ENCODE measurements at places on chromosomes 7 and 10.

- DNase-seq = peak; percentile 72
Observed at GRCh38 chr10:122163174-122164022, 107.7 kb upstream of the BTBD16 start.

DNA sequence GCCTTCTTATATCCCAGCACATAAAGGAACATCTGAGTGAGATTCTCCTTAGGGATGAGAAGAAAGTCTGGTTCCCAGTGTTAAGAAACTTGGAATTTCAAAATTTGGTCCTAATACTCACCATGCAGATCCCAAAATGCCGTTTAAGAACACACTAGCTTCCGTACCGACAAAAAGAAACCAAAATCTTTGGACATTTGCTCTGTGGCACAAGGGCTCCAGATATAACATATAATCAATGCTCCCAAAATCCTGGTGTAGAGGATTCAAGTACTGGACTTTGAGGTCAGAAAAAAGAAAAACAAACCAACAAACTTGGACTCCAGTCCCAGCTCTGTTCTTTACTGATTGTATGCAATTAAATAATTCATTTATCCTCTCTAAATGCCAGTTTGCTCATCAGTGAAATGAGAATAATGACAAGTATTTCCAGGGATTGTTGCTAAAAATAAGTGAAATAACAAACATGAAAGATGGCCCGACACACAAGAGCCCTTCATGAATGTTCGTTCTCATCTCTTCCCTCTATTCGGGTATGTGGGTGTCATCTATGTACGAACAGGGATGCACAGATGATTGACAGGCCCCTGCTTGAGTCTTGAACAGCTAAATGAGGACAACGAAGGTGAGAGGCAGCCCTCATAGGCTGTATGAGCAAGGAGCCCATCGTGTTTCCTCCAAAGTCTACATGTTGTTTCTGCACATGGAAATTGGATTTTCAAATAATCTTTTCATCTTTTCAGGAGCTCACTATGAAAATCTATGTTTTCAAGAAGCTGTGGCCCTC lies 48.6 kb upstream of the NEBL start:
- no peak for DNase-seq

DNA sequence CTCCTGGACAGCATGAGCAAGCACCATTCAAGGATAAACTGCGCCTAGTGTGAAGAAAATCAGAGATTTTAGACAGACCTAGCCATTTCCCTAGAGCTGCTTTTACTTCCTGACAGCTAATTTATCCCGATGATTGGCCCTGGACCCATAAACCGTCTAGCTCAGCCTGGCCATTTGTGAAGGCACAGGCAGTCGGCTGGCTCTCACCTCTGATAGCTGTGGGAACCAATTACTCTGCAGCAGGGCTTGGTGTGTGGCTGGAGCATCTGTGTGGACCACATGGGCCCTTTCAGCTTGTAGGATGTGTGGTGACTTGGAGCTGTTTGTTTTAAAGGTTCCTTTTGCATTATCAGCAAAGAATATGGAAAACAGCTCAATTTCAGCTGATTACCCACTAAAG lies 111.1 kb upstream of the NPY start:
- DNase-seq = no peak

- no peak for DNase-seq
Observed at GRCh38 chr10:131810036-131810804, 90.6 kb upstream of the PPP2R2D start.

DNA sequence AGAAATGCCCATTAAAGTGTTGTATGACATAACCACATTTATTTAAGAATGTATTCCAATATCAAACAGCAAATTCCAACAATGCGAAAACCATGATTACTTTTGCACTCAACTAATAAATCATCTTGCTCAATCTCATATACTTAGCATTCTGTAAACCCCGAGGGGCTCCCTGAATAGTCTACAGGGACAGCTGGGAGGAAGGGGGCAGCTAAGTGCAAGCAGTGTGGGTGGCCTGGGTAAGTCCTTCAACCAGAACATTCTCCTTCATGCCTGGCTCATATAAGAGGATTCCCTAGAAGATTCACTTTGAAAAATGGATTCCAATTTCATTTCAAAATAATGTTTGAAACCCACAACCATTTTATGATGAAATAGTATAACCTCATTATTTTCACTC lies 355.5 kb downstream of the CDC14C start:
- DNase-seq = no peak

- no peak for DNase-seq
Observed at GRCh38 chr10:20817116-20817515, 80.0 kb downstream of the NEBL start.

GRCh38 chr10:26841733-26842317 lies 18.9 kb downstream of the ABI1 start:
- DNase-seq = no peak

GRCh38 chr7:133778472-133778871 lies 348.7 kb upstream of the LRGUK start:
- no peak for DNase-seq

- no peak for DNase-seq
Observed at GRCh38 chr7:54858008-54858692, 99.1 kb upstream of the SEC61G start.

GRCh38 chr10:50554995-50555568 lies 68.7 kb downstream of the SGMS1 start:
- DNase-seq = no peak

DNA sequence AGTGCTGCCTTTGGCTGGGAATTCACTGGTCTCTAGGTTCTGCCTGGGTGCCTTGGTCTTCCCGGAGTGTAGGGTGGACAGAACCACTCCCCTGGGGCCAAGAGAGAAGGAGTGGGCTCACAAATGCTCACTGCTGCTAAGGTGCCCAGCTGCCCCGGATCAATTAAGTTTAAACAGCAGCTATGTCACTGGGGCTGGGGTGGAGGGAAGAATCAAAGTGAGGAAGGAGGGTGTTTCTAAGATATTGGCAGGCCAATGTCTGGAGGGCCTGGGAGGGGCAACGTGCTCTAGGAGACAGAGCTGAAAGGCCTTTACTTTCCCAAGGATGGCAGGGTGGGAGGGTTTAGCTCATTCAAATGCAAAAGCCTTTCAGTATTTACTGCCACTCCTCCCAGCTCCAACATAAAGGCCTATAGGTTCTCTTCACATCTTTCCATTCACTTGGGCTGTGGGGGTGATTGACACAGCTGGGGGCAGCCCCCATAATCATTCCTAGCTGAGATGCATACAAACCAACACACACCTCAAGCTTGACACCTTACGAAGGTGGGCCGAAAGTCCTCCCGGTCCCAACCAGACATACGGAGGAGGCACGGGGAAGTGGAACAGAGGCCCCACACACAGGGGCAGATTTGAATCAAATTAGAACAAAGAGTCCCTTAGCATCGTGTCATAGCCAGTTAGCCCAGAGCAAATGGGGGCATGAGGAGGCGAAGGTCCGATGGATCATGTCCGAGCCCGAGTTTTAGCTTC lies 108.0 kb upstream of the EFCAB10 start:
- peak; percentile 32 for DNase-seq

- no peak for DNase-seq
Observed at GRCh38 chr7:84122582-84123360, 71.8 kb downstream of the SEMA3A start.

DNA sequence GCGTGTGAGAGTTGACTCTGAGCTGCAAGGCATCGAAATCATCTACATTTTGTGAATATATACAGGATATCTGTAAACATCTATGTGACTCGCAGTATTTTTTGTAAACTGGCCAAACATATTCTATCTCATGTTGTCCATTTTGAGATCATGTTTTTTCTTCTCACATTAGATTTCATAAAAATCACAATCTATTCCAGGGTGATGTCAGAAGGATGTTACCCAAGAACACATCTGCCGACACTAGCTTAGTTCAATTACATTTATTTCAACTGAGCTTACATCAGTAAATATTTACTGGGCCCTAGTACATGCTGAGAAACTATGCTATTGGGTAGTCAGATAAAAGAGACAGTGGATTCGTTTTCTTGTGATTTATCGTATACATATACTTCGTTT lies 2.5 kb upstream of the BUB3 start:
- no peak for DNase-seq

GRCh38 chr7:43649755-43650274 lies 66.9 kb downstream of the STK17A start:
- DNase-seq = no peak

DNA sequence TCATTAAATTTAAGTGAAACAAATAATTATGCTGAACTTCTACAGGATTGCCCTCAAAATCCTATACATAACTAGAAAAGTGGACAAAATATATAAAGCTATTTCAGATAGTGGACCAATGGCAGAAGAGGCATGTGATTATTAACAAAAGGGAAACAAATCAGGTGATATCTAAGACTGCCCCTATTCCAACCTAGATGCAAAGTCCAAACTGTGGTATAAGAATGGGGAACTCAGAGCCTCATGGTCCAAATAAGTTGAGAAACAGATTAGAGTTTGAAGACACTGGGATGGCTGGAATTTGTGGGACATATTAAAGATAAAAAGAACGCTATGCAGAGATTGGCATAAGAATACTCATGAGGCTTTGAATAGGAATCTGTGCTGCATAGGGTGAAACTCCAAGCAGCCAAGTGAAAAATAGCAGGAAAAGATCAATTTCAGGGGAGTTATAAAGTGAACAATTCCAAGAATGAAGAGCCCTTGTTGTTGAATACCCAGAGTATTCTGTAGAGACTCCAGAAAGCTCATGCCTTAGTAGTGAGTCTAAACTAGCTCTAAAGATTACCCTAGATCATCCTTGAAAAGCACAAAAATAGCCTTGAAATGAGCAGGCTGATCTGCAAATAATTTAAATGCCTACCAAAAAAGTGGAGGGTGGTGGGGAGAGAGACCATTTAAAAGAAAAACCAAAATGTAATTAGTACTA lies 152.4 kb downstream of the IMMP2L start:
- DNase-seq = no peak

GRCh38 chr10:43079856-43080255 lies 3.0 kb downstream of the RET start:
- DNase-seq = no peak

GRCh38 chr7:30974605-30975255 lies 11.0 kb downstream of the GHRHR start:
- DNase-seq = peak; percentile 53

- DNase-seq = no peak
Observed at GRCh38 chr7:50659329-50659965, 94.2 kb upstream of the DDC start.

DNA sequence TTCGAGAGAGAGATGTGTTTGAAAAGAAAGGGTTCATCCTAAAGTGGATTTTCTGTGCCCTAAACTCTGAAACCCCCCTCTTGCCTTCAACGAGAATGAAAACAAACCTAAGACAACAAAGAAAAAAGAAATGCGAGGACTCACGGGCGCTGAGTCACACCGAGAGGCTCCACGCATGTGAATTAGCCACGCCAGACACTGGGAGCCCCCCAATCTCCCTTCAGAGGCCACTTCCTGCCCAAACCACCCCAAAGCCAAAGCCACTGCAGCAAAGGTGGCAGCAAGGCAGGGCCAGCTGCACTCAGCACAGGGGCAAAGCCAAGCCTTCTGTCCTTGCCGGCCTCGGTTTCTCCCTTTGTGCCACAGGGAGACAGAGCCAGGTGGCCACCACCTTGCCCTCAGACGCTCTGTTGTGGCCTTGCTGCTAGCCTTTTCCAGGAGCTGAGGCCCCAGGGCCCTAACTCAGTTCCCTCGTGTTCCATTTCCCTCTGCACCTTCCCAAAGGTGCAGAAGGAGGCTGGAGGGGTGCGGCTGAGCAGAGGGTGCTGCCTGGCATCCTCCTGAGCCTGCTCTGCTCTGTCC lies 93.3 kb downstream of the FAM53B start:
- DNase-seq = no peak

GRCh38 chr10:96512524-96513304 lies 1.0 kb downstream of the TLL2 start:
- peak; percentile 64 for DNase-seq

DNA sequence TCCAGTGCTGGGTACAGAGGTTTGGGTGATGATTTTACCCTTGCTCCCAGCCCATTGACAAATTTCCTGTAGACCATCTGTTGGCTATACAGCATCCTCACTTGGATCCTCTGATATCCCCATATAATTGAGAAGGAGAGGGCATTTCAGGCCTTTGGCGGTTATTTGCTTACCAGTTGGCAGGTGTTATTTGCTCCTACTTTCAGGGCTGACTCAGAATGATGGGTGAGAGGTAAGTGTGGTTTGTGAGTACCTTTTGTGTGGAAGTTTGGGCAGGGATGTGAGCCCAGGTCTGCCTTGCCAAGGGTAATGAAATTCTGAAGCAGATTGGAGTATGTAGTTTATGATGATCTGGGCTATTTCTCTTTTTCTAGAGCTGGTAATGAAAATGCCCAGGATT lies 93.6 kb downstream of the LRMDA start:
- peak; percentile 8 for DNase-seq

DNA sequence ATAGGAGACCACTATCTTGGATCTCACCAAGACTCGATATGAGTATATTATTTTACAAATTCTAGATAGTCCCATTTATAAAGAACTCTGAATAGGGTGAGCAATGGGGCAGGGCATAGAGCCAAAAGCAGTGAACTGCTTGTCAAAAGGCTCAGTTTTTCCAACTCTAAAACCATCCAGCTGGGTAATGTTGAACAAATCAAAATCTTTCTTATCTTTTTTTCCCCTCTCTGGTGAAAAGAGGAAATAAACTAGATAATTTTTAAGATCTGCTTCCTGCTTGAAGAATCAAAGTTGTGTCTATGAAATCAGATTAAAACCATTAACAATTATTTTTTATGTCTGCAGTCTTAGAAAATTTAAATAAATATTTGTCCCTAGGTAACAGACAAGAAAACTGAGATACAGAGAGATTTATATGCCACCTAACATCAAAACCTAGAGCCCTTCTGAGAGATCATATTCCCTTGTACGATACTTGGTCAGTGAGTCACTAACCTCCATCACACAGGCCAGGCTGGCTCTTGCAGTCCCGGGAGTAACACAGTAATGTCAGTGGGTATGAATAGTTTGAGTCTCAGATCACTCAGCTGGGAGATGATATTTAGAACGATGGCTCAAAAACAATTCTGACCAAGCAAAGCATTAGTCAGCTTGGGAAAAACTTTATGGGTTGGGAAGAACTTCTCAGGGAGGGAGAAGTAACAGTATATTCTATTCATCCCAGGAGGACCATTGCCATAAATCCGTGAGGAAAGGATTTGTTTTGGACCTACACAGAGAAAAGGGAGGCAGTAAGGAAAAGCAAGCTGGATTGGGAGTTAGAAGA lies 178.8 kb downstream of the REEP3 start:
- DNase-seq = no peak

DNA sequence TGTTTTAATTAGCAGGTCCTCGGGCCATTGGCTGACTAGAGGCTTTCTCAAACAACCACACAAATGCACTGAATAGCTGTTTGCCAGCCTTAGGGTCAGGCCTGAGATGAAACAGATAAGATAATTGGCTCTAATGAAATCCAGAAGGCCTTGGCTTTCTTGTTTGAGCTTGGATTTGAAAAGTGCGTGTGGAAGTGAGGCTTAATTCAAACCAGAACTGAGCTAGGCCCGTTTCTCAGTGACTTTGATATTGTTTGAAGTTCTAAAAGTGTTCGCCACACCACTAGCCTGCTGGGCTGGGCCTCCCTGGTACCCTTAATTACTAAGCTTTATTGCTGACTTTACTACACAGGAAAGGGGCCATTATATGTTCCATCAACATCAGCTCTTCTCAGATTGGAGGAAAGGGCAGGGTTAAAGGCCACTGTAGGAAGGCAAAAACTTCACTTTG lies 270.6 kb downstream of the TWIST1 start:
- DNase-seq = no peak

GRCh38 chr7:50628434-50629084 lies 63.4 kb upstream of the DDC start:
- no peak for DNase-seq

- no peak for DNase-seq
Observed at GRCh38 chr7:51591223-51591622, 274.6 kb upstream of the COBL start.

GRCh38 chr10:92832998-92833650 lies 15.2 kb upstream of the EXOC6 start:
- DNase-seq = no peak

GRCh38 chr10:123643315-123643714 lies 22.8 kb upstream of the GPR26 start:
- no peak for DNase-seq
